ENCODE measurements at places on chromosomes 5 and 9.

- no peak for DNase-seq
Observed at GRCh38 chr9:99485459-99485858, 263.4 kb downstream of the SEC61B start.

GRCh38 chr9:87890837-87891236 lies 8.2 kb downstream of the SPATA31E1 start:
- DNase-seq, result no peak

DNA sequence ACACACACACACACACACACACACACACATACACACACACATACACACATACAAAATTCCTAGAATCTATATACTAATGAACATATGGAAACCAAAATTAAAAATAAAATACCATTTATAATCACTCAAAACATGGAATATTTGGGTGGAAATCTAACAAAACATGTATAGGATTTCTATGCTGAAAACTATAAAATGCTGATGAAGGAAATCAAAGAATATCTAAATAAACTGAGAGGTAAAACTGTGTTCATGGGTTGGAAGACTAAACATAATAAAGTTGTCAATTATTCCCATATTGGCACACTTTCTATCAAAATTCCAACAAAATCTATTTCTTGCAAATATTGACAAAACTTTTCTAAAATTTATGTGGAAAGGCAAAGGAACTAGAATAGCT lies 25.4 kb upstream of the NANS start:
- DNase-seq, result no peak

GRCh38 chr9:665296-665695 lies 176.2 kb upstream of the DMRT1 start:
- DNase-seq, result no peak

DNA sequence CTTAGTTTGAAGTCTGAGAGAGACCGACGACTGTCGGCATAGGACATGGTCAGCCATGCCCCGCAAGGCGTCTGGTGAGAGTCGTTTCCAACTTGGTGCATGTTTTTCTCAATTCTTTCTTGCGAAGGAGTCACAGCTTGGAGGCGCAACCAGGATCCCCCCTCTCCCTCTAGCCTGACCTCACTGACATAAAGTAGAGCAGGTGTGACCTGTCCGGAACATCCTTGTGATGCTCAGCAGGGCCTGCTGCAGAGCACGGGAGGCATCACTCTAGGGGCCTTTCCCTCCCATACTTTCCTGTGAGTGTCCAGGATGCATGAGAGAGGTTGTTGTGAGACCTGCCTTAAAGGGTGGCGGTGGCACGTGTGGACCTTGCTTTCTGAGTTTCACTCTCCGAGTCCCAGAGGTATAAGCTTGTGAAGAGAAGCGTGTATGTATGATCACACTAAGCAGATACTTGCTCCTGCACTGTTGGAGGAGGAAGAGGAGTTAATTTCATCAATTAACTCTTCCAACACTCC lies 5.0 kb downstream of the TENT4A start:
- no peak for DNase-seq

GRCh38 chr5:130400091-130400490 lies 495.8 kb downstream of the CHSY3 start:
- no peak for DNase-seq

GRCh38 chr5:175214152-175214551 lies 229.8 kb downstream of the DRD1 start:
- DNase-seq, result no peak

DNA sequence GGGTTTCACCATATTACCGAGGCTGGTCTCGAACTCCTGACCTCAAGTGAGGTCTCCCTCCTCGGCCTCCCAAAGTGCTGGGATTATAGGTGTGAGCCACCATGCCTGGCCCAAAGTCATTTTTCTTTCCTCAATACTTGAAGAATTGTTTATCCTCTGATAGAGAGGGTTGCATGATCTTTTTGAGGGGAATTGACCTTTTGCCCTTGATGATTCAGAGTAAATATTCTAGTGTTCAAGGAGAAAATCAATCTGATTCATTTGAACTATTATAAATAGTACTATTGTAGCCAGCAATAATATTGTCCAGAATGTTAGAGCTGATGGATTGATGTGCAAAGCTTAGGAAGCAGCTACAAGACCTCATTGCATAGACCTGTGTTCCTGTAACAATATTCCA lies 47.1 kb downstream of the UGCG start:
- DNase-seq, result no peak

- no peak for DNase-seq
Observed at GRCh38 chr5:170132269-170132975, 26.7 kb downstream of the FOXI1 start.

- no peak for DNase-seq
Observed at GRCh38 chr5:95816776-95817175, 5.8 kb downstream of the GLRX start.

DNA sequence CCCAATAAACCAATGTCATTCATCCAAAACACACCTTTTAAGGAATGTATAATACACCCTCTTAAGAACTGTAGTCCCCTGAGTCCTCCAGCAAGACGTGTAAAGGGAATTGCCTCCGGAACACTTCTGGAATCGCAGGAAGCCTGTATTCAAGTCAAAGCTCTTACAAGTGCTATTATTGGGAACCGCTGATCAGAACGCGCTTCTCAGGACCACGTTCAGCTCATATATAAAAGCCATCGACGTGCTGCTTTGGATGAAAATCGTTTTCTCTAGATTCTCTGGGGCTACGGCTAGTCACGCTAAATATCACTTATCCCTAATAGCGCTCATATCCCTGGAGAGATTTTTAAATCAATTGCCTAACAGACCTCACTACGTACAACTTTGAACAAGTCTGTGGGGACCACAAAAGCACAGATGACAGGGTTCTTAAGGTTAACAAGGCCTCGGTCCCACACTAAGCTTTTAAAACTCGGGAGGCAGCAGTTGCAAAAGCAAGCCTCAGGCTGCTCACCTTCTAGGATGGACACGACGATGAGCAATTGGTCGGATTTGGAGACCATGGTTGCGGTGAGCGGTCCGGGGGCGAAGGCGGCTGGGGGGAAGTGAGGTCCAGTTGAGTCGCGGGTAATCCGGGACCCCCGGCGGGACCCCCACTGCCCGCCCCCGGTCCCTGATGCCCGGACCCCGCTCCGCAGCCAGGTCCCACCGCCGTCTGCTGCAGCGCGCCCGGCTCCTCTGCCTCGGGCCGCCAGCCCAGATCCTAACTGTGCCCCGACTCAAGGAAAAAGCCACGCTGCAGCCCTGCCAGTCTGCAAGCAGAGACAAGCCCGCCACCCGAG lies 548 bp downstream of the CEP120 start:
- peak; percentile 62 for DNase-seq

DNA sequence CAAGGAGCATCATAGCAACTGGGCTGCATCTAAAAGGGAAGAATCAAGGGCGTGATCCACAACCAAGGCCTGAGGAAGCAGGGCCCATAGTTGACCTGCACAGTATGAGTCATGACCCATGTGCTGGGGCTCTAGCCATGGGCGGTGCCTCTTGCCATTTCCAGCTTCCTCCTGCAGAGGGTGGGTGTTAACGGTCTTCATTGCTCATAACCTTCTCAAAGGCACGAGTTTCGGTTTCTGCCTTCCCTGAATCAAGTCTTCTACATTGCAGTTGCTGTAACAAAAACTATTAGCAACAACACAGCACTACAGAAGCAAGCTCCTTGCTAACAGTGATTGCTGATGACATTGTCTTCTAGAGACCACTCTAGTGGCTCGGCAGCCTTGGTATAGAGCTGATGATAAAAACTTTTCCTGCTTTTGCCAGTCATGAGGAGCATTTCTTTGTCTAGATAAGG lies 66.9 kb downstream of the CTSL start:
- peak; percentile 26 for DNase-seq

- no peak for DNase-seq
Observed at GRCh38 chr5:10227379-10227778, 22.3 kb downstream of the ATPSCKMT start.

GRCh38 chr5:143966280-143966679 lies 154.3 kb downstream of the HMHB1 start:
- DNase-seq, result no peak

DNA sequence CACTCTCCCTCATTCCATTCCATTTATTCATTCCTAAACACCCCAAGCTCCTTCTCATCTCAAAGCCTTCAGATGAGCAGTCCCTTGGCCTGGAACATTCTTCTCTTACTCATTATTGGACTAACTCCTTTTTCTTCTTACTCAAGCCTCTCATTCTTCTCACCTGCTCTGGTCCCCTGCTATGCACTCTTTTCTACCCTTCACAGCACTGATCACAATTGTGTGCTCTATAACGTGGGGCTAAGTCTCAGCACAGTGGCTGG lies 212.4 kb downstream of the MAPKAP1 start:
- no peak for DNase-seq

DNA sequence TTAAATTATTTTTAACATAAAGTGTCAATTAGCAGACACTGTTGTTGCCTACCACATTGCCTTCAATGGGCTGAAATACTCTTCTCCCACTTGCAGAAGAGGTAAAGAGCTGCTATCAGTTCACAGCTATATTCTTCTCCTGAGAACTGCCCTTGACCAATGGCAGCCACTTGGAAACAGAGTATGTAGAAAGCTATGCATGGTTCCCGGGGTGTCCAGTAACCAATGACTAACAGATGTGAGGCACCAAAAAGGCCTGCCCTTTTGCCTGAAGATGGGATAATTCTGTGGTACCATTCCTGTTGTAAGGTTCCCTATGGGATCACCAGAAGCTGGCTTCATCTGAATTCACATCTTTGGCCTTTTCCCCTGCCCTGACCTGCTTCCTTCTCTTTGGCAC lies 181.4 kb upstream of the MAP3K1 start:
- no peak for DNase-seq

DNA sequence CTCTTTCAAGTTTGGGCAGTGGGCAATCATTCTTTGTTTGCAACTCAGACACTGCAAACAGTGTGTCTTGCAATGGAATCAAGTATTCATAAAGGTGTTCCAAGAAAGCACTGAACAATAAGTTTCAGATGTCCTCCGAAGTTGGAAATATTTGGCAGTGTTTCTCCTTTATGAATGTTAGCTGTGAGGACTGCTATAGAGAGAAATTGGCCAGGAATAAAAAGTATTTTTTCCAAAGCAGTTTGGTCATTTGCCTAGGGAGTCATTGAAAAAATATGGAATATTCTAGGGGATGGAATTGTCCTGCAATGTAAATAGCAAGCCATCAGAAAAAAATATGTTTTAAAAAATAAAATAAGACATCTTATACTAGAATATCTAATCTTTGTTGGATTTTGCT lies 688.6 kb upstream of the SEMA6A start:
- DNase-seq, result no peak

DNA sequence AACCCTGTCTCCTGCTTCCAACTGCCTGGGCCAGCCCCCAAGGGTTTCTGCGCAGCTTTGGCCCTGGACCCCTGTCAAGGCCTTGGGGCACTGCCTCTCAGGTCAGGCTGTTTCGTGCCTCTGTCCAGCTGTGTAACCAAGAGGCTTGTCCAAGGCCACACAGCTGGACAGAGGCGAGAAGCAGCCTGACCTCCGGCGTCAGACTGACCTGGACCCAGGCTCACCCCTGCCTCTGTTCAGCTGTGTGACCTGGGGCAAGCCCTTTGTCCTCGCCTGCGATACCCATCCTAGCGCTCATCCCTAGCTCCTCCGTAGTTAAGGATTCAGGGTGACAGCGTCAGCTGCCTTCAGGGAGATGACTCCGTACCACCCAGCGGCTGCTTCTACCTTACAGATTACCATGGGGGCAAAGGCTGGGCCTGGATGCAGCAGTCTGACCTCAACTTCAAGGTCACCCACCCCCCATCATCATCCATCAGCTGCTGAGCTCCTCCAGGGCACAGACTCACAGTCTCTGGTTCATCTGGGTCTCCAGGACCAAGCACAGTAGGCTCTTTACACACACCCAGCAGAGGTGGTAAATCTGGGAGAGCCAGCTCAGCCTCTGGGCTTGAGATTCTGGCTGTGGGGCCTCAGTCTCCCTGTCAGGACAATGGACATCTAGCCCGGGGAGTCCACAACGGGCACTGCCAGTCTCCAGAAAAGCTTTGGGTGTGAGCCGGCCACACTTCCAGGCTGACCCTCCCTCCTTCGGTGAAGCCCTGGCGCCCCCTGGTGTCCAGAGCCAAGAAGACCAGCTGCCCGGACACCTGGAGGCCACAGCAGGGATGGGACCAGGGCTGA lies 7.9 kb downstream of the AK1 start:
- peak; percentile 58 for DNase-seq

- DNase-seq, result no peak
Observed at GRCh38 chr9:77750284-77750683, 102.2 kb upstream of the GNA14 start.

DNA sequence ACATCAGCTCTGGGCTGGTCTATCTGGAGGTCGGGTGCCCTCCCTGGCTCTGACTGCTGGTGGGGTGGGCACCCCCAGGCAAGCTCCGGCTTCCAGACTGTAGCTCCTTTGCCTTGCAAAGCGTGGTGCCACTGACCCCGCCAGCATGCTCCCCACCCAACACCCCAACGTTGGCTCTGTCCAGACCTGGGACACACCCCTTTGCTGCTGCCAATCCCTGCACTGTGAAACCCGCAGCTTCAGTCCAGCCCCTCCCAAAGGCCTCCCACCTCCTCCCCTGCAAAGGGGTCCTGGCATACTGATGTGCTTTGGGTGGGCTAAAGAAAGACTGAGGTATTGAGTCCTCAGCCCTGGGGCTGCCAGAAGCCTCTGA lies 3.9 kb downstream of the UNC5A start:
- DNase-seq, result no peak

DNA sequence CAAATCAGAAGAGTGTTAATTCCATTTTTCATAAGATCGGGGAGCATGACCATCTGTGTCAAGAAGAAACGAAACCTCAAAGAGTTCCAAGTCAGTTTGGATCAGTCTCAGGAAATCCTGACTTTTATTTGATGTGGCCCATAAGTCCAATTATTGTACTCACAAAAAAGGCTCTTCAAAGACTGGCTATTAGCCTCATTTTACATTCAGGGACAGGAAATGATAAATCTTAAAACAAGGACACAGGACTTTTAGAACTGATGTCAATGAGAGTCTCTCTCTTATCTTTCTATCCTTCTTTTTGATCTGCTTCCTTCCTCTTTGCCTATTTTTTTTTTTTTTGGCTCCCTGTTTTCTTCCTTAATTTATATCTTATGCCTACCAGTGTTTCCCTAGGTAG lies 43.7 kb upstream of the SHOC1 start:
- no peak for DNase-seq

DNA sequence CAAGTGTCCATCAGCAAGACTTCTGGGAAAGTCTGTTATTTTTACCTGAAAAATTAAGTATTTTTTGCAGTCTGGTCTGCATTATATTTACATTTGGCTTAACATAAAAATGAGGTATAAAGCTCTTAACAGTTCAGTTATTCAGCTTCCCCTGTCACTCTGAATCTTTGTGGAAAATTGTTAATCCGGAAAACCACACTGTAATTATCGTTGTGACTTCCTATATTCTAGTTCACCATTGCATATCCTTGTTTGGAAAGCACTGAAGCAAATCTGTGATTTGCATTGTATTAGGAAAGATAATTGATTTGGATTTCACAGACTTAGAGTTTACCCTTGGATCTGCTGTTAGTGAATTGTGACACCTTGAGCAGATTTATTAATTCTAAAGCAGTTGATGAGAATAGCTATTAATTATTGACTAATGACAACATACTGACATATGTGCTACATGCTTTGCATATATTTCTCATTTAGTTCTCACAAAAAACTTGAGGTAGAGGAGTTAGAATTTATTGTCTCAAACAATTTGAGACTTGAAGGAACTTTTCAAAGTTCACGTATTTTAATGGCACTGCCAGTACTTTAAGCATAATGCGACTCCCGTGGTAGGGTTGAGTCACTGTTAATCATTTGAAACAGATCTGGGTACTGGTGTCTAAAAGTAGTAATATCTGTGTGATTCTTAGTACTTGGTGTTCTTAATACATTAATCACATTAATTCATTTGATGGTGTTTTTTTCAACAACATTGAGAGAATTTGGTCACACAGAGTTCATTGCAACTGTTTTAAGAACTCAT lies 71.8 kb upstream of the LRRC70 start:
- DNase-seq, result no peak
